ENCODE measurements at places on chromosomes 1 and 21.

DNA sequence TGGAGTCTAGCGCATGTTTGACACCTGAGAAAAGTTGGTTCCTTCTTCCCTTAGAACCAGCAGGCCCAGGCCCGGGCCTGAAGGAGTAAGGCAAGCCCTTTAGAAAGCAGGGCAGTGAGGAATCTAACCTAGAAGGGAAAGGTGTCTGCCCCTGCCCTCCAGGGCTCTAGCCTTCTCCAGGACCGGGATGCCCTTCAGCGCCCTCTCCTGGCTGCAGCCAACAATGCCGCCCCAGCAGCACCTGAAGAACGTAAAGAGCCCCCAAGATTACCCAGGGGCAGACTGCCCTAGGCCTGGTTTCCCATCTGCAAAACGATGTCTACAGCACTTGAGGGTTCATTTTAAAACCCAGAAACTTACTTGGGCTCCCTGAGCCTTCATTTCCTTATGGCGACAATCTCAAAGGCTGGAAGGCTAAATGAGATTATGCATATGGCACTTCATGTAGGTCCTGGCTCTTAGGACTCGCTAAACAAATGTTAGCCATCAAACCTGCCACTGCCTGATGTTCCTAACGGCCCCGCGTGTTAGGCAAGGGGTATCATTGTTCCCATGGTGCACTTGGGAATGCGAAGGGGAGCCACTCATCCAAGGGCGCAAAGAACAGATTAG, 106.7 kb upstream of the KLHDC7A start:
- DNase-seq: peak; percentile 6

DNA sequence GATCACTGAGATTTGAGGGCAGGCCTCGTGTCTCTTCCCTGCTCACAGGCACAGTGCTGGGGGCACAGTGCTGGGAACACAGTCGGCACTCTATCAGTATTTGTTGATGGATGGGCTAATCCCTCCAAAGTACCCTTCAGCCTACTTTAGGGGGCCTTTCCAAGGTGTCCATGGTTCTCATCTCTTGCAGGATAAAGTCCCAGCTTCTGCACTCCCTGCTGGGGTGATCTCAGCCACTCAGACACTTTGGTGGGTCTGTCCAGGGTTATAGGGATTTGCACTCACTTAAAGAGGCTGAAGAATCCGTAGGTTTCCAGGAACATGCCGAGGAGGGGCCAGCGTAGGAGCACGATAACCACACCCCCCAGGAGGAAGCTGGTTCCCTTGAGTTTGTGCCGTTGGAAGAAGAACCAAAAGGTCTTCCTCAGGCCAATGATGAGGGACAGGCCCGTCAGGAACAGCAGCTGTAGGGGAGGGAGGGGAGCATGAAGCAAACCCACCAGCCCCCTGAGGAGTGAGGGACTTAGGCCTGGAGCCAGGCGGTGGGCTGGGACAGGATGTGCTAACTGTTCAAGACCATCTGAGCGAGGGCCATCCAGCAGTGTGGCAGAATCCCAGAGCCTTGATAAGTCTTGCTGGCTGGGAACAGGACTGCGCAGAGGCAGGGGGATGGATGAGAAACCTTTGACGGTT, 5.2 kb upstream of the KISS1 start:
- DNase-seq: no peak

GRCh38 chr1:248852481-248853405, 6.1 kb downstream of the ZNF692 start:
- no peak for DNase-seq

DNA sequence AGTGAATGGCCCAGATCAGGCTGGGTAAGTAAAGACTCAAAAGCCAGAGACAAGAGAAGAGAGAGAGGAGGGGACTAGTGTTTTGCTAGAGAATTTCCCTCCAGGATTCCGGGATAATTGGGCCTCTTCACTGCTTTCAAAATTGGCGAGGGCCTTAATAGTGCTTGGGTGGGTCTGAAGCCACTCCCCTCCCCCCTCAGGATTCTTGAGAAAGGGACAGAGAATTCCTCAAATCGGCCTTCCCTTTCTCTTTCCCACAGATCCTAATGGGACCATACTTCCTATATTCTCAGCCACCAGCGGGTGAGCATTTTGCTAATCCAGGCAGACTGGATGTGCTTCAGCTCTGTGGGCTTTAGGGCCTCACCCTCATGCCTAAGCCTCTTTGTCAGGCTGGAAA, 11.9 kb downstream of the SFN start:
- no peak for DNase-seq

GRCh38 chr1:198472119-198472518, 68.4 kb downstream of the ATP6V1G3 start:
- DNase-seq: no peak

DNA sequence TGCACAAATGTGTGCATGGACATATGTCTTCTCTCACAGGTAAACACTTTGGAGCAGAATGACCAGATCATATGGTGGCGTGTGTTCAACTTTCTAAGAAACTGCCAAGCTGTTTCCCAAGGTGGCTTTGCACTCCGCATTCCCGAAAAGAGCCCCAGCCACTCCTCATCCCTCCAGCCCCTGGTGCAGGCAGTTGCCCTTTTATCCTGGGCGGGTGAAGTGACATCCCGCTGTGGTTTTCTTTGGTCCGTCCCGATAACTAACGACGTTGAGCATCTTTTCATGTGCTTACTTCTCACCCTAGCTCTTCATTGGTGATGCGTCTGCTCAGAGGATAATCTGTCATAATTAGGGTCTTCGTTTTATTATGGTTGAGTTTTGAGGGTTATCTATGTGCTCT, 612.5 kb downstream of the MATN1 start:
- no peak for DNase-seq

Measured in thymus (tissue), 14 donors.